ENCODE measurements at places on chromosomes 3 and 15.

- DNase-seq = no peak
These were observed 35.4 kb downstream of the SLC28A2 start for GRCh38 chr15:45287390-45287956.

GRCh38 chr15:100787567-100788417 is 91.8 kb upstream of the ALDH1A3 start:
- no peak for DNase-seq

DNA sequence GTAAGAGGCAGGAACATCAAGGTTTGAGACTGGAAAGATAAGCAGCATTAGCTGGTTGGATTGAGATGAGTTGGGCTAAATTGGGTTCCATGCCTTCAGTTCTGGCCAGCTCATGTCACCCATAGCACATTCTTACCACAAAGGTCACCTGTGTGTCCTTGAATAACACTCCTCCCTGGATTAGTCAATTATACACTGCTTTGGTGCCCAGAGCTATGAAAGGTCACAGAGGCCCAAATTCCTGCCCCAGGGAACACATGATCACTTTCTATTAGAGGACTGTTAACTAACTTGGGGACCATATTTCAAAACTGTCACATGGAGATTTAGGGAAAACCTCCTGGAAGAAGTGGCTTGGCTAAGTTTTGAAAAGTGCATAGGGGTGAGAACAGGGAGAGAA is 40.1 kb upstream of the XCR1 start:
- no peak for DNase-seq

DNA sequence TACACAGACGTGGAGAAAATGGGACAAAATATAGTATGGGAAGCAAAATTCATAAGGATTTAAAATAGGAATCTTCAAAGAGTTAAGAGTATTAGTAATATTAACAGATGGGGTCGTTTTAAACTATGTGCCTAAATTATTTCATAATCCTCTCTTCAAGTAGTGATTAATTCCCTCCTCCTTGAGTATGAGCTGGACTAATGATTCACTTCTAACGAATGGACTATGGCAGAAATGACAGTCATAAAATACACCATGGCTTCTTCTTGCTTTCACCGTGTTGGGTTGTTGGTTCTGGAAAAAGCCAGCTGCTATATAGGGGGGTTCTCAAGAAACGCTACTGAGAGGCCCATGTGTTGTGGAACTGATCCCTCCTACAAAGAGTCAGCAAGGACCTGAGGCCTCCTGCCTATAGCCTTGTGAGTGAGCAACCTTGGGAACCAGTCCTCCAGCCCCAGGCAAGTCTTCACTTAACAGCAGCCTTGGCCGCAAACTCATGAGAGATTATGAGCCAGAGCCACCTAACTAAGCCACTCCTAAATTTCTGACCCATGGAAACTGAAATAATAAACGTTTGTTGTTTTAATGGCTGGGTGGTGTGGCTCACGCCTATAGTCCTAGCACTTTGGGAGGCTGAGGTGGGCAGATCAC is 64.8 kb upstream of the ABHD2 start:
- DNase-seq = no peak

- no peak for DNase-seq
These were observed 210.7 kb upstream of the UBE2E1 start for GRCh38 chr3:23594894-23595670.

DNA sequence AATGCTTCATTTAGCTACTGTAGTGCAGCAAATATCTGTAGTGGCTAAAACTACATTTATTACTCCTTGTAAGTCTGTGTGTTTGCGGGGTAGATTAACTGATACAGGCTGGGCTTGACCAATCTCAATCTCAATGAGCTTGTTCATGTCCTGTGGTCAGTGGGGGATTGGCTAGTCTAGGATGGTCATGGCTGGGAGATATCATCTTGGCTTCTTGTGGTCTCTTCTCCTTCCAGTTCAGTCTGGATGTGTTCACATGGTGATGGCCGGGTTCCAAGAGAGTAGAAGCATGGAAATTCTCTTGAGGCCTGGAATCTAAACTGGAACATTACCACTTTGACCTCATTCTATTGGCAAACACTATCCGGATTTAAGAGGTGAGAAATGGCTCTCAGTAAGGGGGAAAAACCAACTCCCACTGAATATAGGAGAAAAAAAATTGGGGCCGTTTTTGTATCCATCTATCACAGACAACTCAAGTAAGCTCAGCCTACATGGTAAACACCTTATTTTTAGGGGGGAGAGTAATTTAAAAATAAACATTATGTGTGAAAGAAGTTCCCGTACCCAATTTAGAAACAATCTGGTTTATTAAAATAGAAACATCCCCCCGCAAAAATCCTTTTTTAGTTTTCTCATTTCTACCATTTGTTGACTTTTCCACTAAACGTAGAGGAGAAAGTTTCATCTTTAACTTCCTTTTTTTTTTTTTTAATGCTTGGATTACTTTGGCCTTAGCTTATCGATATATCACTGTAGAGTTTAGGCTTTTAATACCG is 284.9 kb upstream of the TBC1D5 start:
- peak; percentile 72 for DNase-seq

GRCh38 chr15:53709821-53710220 is 49.6 kb downstream of the WDR72 start:
- DNase-seq = no peak

DNA sequence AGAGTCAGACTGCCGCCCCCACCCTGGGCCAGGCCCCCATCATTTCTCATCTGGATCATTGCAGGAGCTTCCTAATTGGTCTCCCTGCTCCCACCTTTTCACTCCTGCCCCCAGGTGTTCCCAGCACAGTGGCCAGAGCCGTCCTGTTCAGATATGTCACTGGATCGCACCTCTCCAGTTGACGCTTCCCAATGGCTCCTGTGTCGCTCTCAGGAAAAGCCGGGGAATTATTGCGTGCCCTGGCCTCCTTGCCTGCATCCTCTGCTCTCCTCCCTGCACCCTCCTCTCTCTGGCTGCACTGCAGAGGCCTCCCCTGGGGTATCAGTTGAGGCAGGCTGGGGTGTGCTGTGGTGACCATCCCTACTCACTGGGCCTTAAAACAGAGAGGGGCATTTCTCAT is 25.5 kb upstream of the CYP11A1 start:
- no peak for DNase-seq

- DNase-seq = no peak
These were observed 99.6 kb downstream of the FNDC3B start for GRCh38 chr3:172138792-172139507.

DNA sequence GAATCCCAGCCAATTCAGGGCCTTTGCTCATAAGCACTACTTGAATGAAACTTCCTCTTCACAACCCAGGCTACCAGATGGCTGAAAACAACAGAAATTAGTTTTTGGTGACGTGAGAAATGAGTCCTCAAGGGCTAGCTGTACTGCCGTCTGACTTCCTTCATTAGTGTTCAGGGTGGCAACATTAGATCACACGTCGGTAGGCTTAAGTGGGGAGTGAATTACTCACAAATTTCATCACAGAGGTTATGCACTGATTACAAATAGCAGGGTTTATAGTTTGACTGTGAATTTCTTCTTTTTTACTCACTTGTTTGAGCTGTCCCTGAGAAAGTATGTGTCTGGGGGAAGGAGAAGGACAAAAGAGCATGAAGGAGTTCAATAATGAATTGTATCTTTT is 397.2 kb downstream of the GAP43 start:
- DNase-seq = no peak

GRCh38 chr3:197427021-197427420 is 128.6 kb upstream of the DLG1 start:
- DNase-seq = no peak
